ENCODE measurements at places on chromosomes 3 and 15.
A peak's percentile ranks its signal among the peaks of the same experiment; 100 is the strongest.

DNA sequence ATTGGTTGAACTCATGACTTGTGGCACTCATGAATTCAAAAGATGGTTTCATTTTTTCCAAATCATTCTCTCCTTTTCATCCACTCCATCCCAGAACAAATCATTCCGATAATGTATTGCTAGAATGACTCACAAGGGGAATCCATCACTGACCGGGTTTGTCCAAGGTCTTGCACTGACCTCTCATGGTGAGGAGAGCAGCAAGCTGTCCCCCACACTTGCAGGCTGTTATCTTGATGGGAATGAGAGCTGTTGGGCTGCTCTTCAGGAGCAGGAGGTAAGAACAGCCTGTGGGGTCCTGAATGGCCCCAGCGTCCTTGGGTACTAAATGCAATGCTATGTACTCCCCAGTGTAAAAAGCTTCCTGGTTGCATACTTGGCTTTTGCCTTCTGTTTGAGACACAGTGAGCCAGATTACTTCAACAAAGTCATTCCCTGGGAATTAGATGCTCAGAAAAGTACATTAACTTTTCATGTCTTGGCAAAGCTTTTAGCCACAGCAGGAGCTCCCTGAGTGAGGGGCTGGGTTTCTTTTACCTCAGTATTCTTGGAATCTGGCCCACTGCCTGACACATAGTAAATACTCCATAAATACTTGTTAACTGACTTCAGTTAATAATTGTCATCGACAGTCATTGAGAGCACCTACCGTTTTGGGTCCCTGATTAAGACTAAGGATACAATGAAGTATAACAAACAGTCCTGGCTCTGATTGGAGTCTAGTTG lies 24.1 kb downstream of the CCNL1 start:
- DNase-seq = peak; percentile 54

DNA sequence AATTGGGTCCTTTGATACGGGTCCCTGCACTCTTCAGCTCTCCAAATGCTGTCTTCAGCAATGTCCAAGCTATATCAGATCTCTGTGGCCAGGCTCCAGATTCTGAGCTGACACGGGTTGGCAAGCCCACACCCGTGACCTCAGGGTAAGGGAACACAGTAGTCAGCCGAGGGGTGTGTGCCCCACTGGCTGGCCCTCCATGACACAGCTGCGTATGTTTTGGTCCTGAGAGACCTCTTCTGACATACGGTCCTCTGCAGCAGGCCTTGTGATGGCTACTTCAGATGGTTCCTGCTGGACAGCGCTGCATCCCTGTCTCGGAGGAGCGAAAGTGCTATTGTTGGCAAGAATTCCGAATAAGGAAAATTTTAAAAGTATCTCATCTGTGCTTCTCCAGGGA lies 85.2 kb upstream of the ADAMTS17 start:
- no peak for DNase-seq

- no peak for DNase-seq
Measured at GRCh38 chr3:129382366-129382765, 46.1 kb downstream of the EFCAB12 start.

- DNase-seq = no peak
Measured at GRCh38 chr15:35705030-35705883, 159.3 kb upstream of the DPH6 start.

DNA sequence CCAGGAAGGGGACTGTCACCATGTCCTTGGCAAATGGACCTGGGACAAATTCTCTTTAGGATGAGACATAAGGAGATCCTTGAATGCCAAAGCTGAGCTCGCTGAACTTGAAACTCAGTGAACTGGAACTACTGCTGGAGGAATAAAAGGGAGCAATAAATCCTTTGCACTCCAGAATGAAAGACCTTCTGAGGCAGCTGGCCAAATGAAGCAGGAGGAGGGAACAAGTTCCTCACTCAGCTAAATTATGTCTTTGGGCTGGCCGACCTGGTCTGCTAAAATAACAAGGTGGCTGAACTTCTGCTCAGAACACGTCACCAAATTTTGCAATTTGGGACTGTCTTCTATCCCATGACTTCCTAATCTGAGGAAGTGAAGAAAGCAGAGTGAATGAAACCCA lies 314.7 kb downstream of the LPP start:
- no peak for DNase-seq

GRCh38 chr3:178112134-178112533 lies 424.1 kb upstream of the KCNMB2 start:
- DNase-seq = no peak

DNA sequence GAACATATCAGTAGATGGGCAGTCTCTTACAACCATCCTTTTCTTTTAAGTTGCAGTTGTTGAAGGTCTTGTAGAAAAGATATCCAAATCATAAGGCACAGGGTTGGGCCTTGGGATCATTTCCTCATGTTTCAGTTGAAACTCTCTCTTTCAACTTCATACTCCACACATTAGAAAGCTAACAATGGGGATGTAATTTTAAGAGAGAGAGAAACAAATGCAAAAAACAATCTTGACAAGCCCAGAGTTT lies 747.9 kb downstream of the ROBO1 start:
- DNase-seq = no peak

- peak; percentile 48 for DNase-seq
Measured at GRCh38 chr3:54760201-54760600, 167.7 kb downstream of the LRTM1 start.
